Peyer's patch (tissue), 4 donors: ENCODE measurements at places on chromosomes 12 and 14. TPM values are rescaled to one million over a fixed set of nuclear protein-coding genes. Genes with fewer than 3 reads are reported as not detected.

The ZFC3H1 gene
- total RNA-seq: 140 TPM

The RAD9B gene
- not detected for total RNA-seq

The RFX4 gene
- total RNA-seq: not detected

The C12orf50 gene
- not detected for total RNA-seq

The BAG5 gene
- total RNA-seq: 18.0 TPM

The SLC41A2 gene
- 178 TPM for total RNA-seq

The SIX6 gene
- not detected for total RNA-seq

The FAIM2 gene
- 3.4 TPM for total RNA-seq

The TRPV4 gene
- not detected for total RNA-seq

The TCL1B gene
- not detected for total RNA-seq

The NR1H4 gene
- 316 TPM for total RNA-seq

The KLRB1 gene
- total RNA-seq: 1.1 TPM
